ENCODE measurements at places on chromosomes 5 and 9.

DNA sequence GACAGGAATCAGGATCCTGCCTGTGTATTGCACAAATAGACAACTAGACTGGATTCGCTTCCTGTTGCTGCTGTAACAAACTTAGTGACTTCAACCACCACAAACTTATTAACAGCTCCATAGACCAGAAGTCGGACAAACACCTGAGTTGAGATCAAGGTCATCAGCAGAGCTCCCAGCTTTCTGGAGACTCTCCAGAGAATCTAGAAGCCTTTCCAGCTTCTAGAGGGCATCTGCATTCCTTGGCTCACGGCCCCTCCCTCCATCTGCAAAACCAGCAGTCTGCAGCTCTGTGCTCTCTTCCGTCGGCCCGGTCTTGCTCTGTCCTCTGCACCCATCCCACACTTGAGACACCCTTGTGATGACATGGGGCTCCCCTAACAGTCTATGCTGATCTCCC lies 99.1 kb downstream of the KCNT1 start:
- no peak for DNase-seq

DNA sequence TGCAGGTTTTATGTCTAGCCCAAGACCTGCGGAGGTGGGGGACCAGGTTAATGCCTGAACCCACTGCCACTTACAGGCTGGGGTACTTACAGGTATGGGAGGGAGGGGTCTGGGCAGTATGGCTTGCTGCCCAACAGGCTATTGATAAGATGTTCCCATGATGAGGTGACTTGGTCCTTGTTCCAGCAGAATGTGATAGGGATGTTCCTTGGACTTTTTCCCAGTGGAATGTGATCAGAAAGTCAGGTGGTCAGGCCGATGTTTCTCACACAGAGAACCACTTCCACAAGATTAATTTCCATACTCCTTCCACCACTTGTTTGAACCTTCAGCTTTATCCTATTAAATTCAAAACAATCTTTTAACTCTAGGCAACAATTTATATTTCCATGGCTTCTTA lies 27.0 kb upstream of the GPX3 start:
- no peak for DNase-seq

DNA sequence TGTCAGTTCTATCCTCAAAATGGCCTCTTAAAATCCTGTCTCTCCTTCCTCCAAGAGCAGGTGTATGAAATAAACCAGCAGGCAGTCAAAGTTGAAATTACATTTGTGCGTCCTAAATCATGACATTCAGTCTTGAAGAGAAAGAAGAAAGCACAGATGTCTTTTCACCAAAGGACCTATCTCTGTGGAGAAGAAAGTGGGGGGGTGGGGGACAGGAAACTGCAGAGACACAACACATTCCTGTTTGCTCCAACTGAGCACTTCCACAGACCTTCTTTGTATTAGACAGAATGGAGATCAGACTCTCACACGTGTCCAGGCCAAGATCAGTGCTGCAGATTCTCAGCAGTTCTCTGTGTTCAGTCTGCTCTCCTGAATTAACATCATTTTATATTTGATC lies 471.9 kb upstream of the RGMB start:
- no peak for DNase-seq

- no peak for DNase-seq
Observed at GRCh38 chr5:131266370-131267060, 2.7 kb downstream of the CDC42SE2 start.

GRCh38 chr5:166992874-166993722 lies 1298.3 kb upstream of the WWC1 start:
- no peak for DNase-seq

GRCh38 chr5:172973931-172974330 lies 9.6 kb upstream of the ATP6V0E1 start:
- no peak for DNase-seq

GRCh38 chr5:62100201-62100600 lies 205.8 kb upstream of the KIF2A start:
- no peak for DNase-seq

DNA sequence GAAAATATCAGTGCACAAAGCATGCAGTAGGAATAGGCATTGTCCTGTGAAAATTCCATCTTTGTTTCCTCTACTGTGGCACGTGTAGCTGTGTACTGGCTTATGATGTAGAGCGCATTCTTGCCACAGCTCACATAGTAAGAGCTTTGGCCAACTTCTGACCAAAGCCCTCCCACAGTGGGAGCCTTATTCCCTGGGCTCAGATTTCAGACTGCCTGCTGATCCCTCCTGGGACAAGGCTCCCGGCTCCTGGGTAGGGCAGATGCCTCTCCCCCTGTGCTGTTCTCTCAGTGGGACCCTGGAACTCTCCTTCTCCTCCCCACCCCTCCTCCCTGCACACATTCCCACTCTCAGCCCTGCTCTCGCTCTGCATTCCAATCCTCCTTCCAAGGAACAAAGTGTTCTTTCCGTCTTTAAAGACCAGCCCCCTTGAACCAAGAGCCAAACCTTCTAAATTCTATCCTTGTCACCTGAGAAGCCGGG lies 17.5 kb downstream of the LCP2 start:
- DNase-seq, result no peak

All from stimulated activated CD4-positive, alpha-beta T cell treated with anti-CD3 and anti-CD28 coated beads, Interleukin-1b, Interleukin-23, amount 100 ng/mL, for 4 hours (primary cell).